ENCODE measurements at places on chromosomes 2 and 18.

- no peak for DNase-seq
Measured at GRCh38 chr18:34758378-34758948, 48.4 kb downstream of the DTNA start.

- DNase-seq = no peak
Measured at GRCh38 chr2:155815851-155816250, 516.7 kb downstream of the NR4A2 start.

- peak; percentile 51 for DNase-seq
Measured at GRCh38 chr18:74081966-74082741, 65.5 kb downstream of the FBXO15 start.

DNA sequence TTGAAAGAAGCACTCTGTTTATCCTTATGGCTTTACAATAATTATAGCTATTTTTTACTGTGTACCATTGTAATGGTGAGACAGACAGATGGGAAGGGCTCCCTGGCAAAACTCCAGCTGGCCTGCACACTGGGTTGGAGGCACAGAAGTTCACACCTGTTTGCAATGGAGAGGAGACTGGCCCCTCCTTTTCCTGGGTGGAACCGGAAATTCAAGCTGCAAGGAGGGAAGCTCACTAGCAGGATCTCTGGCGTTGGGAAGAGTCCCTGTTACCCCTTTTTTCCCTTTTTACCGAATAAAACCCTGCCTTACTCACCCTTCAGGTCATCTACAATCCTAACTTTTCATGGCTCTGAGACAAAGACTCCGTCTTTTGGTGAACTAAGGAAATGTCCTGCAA, 100.3 kb upstream of the TFPI start:
- no peak for DNase-seq

GRCh38 chr2:181348107-181348837, 108.9 kb upstream of the ITGA4 start:
- DNase-seq = no peak

Data from central memory CD4-positive, alpha-beta T cell (primary cell).